Activated CD4-positive, alpha-beta T cell treated with anti-CD3 and anti-CD28 coated beads, Interleukin-2, amount 50 U/mL, for 48 hours (primary cell): ENCODE measurements at places on chromosomes 12 and 14.

- DNase-seq, result no peak
Measured at GRCh38 chr12:28963554-28963953, 185.5 kb upstream of the FAR2 start.

GRCh38 chr12:12182703-12183365 lies 84.0 kb downstream of the LRP6 start:
- no peak for DNase-seq

DNA sequence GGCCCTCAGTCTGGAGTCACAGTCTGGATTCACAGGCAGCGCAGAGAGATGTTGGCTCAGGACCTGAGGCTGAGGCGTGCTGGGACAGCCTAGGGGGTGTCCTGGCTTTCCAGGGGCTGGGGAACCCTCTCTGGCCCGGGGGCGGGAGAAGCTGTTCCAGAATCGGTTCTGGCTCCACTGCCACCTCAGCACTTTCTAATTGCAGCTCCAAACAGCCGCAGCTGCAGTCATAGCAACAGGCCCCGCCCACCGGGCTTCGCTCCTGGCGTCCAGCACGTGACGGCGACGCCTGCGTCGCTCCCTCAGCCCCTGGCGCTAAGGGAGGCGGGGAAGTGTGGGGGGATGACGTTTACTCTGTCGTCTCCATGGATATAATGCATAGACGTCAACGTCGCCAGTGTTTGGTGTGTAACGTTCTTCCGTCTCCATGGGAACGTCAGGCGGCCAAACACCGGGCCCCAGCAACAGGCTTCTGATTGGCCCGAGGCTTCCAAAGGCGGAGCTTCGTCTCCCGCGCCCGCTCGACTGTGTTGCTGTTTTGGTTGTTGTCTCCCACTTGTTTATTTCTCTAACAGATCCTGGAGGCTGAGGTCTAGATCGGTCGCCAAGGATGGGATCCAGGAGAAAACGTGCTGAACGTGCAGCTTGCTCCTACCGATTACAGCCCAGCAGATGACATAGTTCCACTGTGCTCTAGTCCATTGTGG lies 19.7 kb upstream of the FOS start:
- peak; percentile 99 for DNase-seq

GRCh38 chr12:103640410-103640809 lies 53.3 kb downstream of the STAB2 start:
- no peak for DNase-seq

GRCh38 chr14:59241121-59241520 lies 52.7 kb downstream of the DAAM1 start:
- no peak for DNase-seq

GRCh38 chr14:50051106-50051505 lies 65.3 kb downstream of the VCPKMT start:
- no peak for DNase-seq

GRCh38 chr12:76980196-76980595 lies 85.2 kb downstream of the E2F7 start:
- no peak for DNase-seq

DNA sequence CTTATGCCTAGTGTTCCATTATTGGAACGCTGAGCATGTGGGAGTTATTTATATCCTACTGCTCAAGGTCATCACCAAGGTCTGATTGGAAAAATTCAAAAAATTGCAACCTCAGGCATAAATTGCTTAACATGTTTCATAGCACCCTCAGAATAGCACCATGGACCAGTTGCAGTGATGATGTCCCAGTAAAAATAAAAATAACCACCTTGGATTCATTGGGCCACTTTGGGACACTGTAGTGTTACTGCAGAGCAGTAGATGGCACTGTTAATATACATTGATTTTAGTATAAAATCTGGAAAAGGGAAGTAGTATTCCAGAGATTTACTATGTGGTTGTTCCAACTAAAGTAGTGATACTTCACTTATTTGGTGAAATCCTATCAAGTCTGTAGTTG lies 31.0 kb upstream of the PTCSC3 start:
- DNase-seq, result no peak
